ENCODE measurements at places on chromosomes 3 and 15.

DNA sequence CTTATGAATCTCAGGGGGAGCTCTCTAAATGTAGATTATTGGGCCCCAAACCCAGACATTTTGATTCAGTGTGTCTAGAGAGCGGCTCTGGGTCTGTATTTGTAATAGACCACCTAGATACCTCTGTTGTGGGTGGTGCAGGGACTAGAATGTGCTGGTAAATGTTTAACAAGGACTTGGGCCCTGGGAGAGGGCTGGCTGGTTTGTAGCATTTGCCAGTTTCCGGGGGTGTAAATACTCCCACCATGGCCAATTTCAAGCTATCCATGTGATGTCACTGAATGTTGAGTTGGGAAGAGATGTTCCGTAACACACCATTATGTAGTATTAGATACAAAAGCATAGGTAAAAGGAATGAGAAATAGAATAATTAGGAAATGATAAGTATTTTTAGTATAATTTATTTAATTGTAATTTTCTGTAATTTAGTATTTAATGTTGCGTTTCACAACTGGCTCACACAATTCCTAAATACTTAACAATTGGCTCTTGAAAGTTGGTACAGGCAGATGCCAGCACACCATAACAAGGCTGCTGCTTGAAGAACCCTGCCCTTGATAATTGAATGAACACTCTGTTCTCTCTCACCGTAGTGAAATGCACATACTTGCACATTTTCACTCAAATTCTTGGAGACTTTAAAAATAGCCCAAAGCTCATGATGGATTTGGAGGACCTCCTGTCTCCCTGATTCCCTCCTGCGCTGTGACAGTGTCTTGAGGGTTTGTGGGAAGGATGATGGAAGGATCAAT lies 359.2 kb upstream of the PROK2 start:
- DNase-seq, result no peak

DNA sequence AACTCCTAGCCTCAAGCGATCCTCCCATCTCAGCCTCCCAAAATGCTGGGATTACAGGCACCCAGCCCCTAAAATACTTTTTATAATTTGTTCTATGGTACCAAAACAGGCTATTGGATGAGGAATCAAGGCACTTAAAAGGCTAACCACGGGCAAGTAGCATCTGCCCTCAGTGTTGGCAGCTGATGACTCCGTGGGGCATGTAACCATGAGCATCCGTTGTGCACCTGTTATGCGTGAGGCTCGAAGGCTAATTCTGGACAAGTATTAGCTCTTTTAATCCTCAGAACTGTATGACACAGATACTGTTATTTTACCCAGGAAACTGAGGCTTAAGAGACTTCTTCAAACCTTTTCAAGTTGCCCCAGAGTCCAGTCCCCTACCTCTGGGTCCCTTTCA lies 10.2 kb downstream of the WDR73 start:
- DNase-seq, result no peak

DNA sequence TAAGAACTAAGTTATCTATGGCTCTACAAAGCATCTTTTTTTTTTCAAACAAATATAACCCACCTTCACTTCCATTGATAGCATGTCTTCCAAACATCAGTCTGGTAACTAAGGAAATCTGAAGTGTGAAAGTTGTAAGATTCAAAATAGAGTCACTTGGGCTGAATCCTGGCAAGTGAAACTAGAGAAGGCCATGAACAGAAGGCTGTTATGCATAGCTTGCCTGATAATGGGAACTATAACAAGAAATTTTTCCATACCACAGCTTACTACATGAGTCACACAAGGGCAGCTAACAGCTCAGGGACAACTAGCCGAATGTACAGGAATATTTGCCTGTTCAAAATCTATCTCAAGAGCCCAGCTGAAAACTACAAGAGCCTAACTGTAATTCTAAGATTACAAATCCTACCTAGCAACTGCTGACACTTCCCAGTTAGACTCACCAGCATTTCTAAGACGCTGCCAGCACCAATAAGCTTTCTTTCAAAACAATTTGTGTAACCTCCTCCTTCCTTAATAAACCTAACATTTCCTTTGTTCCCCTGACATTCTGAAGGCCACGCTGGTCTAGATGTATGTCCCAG lies 1066.5 kb downstream of the PLOD2 start:
- DNase-seq, result peak; percentile 35

GRCh38 chr3:21654662-21655061 lies 96.3 kb downstream of the ZNF385D start:
- no peak for DNase-seq

- no peak for DNase-seq
Measured at GRCh38 chr15:29942548-29942947, 120.3 kb upstream of the TJP1 start.

DNA sequence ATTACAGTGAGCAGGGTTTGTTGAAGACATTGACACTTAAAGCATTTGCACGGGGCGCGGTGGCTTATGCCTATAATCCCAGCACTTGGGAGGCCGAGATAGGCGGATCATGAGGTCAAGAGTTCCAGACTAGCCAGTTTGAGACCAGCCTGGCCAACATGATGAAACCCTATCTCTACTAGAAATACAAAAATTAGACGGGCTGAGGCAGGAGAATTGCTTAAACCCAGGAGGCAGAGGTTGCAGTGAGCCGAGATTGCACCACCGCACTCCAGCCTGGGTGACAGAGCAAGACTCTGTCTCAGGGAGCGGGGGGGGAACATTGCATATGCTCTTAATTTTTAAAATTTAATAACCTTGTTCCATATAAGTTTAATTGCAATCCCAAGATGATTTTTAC lies 11.9 kb downstream of the STT3B start:
- no peak for DNase-seq

- DNase-seq, result no peak
Measured at GRCh38 chr3:98962951-98963350, 61.5 kb upstream of the DCBLD2 start.

DNA sequence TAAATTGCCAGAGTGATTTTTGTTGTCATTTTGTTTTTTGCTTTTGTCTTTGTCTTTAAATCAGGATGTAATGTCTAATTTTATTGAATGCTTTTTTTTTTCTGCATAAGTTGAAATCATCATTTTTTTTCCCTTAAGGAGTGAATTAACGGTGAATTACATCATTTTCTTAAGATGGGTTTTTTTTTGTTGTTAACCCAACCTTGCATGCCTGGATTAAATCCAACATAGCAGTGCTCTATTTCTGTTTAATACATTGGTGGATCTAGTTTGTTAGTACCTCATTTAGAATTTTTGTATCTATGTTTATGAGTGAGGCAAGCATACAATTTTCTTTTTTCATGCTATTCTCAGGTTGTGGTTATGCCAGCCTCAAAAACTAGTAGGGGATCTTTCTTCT lies 186.4 kb upstream of the TMC3 start:
- no peak for DNase-seq

DNA sequence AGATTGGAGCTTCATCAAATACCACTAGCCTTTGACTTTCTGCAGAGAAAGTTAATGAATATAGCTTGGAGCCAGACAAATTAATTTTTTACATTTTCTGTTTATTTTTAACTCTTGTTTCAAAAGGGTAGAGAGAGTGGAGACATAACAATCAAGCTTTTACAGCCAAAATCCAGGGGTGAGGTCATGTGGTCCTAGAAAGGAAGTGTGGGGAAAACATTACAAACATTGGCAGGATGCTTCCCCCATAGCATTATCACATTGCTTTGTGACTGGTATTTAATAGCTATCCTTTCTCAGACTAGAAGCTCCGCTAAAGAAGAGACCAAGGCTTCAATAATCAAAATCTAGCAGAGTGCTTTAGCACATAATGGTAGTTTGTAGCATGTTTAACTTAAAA lies 46.4 kb upstream of the PHLDB2 start:
- DNase-seq, result no peak

- no peak for DNase-seq
Measured at GRCh38 chr3:104132566-104133403, 1233.9 kb upstream of the ALCAM start.

GRCh38 chr3:119967353-119968006 lies 126.8 kb downstream of the GSK3B start:
- DNase-seq, result no peak

DNA sequence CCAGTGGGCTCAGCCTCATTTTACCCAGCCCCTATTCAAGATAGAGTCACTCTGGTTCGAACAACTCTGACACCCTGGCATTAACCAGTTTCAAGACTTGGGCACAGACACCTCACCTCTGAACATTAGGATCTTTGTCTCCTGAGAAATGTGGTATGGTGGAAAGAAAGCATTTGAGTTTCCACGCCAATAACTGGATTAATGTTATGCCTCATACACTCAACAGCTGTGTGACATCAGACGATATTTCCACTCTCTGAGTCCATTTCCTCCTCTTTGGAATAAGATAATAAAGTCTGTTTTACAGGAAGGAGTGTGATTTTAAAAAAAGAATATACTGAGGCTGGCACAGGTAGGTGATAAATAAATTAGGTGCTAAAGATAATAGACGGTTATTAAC lies 121.3 kb upstream of the CHL1 start:
- DNase-seq, result no peak

DNA sequence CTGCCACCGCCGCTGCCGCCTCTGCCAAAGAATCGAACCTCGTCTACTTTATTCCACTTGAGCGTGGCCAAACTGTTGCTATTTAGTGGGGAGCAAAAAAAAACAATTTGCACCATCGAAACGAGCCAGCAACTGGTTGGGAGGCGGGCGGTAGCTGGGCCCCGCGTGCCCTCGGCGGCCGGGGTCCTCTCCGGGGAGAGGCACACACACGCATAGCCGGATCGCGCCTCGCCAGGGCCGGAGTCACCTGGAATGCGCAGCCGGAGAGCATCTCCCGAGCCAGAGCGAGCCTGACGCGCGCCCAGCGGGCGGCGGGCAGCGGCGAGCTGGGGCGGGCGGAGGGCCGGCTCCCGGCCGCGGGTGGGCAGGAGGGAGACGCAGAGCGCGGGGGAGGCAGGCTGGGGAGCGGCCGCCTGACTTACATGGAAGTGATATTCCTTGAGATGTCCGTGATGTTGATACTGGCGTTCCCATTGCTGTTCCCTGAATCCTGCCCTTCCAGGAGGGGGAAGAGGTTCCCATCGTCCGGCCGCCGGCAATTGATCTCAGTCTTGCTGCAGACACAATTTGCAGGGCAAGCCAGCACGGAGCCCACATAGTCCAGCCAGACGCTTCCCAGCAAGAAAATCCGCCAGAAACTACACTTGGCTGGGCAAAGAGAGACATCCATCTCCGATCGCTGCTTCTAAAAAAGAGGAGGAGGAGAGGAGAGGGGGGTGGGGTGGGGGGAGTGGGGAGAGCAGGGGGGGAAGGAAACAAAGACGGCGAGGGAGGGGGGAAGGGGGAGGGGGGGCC lies 858 bp downstream of the NTRK3 start:
- peak; percentile 45 for DNase-seq

- DNase-seq, result no peak
Measured at GRCh38 chr3:64242435-64242834, 17.2 kb upstream of the PRICKLE2 start.

GRCh38 chr3:42936157-42936981 lies 30.4 kb downstream of the ZNF662 start:
- no peak for DNase-seq

DNA sequence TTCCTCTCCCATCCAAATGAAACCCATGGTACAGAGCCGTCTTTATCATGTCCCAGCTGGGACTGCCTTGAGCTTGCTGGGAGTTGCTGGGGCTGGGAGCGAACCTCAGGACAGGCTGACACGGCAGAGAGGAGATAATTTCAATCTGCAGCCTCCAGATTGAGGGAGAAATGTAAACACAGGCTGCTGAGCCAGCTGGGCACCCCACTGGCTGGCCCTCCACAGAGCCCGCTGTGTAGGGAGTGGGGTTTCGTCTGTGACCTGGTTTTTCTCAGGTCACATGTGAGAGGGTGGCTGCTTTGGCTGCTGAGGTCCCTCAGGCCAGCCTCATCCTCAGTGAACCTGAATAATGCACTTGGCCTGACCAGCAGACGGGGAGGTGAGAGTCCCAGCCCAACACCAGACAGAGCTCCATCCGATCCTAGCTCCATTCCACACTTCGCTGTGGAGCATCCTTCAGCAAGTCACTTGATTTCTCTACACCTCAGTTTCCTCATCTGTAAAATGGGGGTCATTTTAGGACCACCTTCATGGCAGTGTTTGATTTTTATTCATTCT lies 121.6 kb upstream of the MRPS22 start:
- DNase-seq, result no peak

- DNase-seq, result no peak
Measured at GRCh38 chr15:63056829-63057228, 14.3 kb downstream of the TPM1 start.

GRCh38 chr15:101252836-101253235 lies 988 bp upstream of the CHSY1 start:
- DNase-seq, result no peak

DNA sequence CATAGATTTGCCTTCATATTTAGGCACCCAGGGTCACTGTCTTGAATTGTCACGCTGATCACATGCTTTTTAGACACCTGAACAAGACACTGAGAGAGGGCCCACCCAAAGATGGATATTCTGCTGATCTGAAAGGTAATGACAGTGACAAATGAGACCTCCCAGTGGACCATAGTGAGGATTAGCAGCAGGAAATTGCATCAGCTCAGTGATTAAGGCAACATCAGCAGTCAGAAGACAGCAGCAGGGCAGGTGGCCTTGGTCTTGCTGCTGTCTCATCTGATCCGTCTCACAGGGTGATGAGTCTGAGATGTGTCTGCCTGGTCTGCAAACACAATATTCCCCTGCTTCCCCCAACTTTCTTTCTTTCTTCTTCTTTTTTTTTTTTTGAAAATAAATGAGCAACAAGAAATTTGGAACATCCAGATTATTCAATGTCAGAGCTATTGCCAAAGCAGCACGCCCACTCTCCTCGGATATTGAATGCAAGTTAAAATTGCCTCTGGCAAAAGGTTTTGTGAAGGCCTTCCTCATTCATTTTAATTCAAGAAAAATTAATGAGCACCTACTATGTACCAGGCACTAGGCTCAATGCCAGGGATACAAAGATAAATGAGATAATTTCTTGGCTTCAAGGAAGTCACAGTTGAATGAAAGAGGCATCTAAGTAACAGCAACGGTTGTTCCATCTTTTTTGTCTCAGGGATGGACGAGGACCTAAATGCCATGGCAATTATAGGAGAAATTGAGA lies 14.1 kb downstream of the OTOL1 start:
- DNase-seq, result no peak

- DNase-seq, result no peak
Measured at GRCh38 chr15:81284256-81285031, 39.5 kb downstream of the STARD5 start.

DNA sequence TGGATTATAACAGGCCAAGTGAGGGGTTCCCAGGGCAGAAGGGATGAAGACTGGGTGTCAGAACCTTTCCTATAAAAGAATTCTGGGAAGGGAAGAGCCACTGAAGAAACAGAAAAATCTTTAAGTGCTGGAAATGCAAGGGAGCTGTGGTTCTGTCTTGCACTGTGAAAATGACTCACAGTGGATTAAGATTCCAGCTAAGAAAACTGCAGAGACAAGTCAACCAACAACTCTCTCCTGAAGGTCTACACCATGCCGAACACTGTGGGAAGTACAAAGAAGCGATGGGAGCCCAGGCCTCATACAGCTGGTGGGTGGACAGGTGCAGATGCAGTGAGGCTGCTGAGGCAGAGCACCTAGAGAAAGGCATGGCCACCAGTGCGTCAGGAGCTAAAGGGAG lies 27.7 kb downstream of the ZDHHC3 start:
- no peak for DNase-seq
